ENCODE measurements at places on chromosomes 6 and 20.

DNA sequence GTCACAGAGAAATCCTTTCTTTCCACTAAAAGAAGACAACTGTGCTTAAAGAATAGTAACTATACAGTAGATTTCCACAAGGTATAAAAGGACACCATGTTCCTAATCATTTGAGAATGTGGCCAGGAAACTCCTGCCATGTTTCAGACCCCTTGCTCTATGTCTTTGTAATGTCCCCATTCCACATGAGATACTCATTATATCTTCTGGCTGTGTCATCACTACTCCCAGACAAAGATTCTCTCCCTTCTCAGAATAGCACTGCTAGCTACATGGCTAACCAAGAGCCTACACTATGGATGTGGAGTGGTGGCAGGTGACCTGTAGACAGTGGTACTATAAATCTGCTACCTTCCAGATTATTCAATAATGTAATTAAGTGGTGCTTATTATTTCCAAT, 218.1 kb upstream of the MCHR2 start:
- DNase-seq, result no peak

DNA sequence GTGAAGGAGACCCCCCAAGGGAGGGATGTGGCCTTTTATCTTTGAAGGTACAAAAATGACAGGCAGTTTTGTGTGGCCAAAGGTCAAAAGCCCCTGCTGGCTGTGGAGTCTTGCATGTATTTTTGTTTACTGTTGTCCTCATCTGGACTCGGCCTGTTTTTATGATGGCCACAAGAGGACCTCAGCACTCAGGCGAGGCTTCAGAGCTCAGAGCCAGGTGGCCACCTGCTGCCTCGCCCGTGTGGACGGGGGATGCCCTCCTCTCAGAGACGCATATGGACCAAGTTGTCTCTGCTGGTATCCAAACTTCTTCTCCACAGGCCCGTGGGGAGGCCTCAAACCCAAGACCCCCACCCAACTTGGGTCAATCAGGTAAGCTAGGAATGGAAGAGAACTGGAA, 118.2 kb downstream of the DACT2 start:
- DNase-seq, result no peak

GRCh38 chr20:62409931-62410745, 3.1 kb upstream of the CABLES2 start:
- DNase-seq, result no peak

- DNase-seq, result no peak
These were observed 123.5 kb upstream of the SAMD5 start for GRCh38 chr6:147384737-147385710.

DNA sequence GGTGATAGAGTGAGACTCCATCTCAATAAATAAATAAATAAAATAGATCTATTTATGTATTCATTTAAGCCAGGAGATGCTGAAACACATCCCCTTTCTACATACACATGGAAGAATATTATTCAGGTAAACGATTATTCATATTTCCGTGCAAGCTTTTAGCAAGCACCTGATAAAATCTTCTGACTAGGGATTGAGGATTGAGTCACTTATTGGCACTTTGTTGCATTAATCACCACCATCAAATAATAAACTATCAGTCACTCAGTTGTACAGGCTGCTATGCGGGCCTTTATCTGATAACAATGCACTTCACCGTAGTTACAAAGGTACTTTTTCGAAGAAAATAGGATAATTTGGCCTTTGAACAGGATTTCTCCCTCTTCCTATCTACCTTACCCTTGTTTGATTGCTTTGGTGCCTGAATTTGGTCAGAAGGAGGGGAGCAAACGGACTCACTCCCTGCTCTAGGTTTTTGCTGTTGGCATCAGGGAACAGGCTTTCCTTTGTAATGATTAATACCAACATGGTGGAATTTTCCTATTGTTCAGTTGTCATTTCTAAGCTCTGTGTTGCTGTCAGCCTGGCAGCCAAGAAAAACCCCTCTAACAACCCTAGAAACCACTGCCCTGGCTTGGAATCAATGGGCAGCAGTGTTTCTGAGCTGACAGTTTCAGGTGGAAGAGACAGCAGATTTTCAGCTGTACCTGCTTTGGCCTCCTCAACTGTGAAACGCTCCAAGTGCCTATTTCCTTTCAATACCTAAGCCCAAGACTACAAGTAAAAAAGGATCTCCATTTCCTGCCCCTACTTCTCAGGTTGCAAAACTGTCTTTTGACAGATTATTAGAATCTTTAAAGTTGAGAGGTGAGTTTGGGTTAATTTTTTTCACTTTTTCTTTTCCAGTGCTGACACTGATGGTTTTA, 63.0 kb downstream of the MYB start:
- no peak for DNase-seq

DNA sequence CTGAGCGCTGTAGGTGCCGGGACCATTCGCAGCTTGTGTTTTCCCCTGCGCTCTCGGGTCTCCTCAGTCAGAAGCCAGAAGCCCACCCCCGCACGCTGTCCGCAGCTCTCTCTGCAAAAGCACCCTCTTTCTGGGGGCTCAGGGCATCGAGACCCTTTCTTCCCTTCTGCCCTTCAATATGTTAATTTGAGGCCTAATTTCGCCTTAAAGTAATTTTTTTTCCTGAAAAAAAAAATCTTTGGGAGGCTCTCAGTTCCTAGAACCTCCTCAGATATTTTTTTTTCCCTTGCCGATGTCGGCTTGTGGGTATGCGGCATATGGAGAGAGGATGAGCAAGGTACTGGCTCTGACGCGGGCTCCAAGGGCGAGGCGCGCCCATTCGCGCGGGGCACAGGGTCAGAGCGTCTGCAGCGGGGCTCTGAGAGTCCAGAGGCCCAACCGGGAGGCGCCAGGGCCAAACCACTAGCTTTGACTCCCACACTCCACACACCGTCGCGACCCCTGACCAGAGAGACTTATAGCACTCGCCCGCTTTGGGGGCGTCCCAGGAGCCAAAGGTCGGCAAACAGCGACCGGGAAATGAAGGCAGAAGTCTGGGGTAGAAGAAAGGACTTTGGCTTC, 893 bp downstream of the PRDM13 start:
- DNase-seq, result no peak

GRCh38 chr6:148840256-148840655, 93.4 kb downstream of the UST start:
- no peak for DNase-seq

DNA sequence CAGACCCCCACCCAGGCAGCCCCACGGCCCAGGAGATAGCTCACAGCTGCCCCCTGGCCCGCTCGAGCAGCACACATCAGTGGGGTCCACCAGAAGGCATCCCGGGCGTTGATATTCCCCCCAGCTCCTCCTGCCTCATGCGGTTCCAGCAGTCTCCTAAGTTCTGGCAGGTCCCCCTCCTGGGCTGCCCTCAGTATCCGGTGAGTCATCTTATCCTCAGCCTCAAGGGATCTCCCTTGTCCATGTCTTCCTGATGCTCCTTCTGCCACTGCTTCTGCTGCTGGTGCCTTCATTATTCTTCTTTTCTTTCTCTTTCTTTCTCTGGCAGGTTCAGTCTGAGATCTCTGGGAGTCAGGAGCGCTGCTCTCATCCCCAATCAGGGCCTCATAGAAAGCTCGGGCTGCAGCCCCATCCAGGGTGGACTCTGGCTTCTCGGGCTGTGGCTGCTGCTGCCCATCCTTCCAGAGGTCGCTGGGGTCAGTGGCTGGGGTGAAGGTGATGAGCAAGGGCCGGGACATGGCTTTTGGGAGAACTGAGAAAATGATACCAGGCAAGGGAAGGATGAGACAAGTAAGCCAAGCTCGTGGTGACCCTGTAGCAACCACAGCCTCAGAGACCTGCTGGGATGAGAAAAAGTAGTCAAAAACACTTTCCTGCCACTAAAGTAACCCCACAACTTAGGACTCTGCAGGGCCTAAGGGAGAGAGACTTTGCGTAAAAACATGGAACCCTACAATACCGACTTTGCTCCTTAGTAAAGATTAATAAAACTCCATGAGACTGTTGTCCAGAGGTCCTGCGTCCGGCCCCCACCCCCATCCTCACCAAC, 622 bp downstream of the GPANK1 start:
- no peak for DNase-seq

- DNase-seq, result no peak
These were observed 1579.3 kb downstream of the HACE1 start for GRCh38 chr6:103280417-103280816.

GRCh38 chr6:87094576-87094975, 330 bp downstream of the CGA start:
- no peak for DNase-seq

GRCh38 chr6:143743301-143744166, 65.8 kb downstream of the PHACTR2 start:
- no peak for DNase-seq

DNA sequence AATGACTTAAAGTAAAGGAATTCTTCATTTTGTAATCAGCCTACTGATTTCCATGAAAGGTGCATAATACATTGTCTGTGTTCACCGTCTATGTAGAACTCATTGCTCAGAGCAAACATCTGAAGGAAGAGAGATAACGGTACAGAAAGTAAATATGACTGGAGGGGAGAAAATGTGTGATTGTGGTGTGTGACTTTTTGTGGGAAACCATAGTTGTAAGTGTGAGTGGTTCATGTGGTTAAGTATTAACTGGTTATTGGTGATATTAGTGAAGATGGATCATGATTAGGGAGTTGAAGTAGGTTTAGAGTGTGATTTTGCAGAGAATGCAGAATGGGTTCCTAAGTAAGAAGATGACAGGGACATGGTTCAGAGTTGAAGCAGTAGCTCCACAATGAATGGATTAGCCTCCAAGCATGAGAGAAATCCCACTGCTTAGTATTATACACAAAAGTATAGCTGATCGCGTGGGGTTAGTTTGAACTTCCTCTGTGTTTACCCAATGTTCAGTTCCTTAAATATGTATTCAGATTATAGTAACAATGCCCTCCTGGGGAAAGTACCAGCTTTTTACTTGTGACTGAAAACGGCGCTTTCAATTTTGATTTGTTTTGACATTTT, 368.9 kb downstream of the UTRN start:
- peak; percentile 12 for DNase-seq

- DNase-seq, result no peak
These were observed 47.8 kb upstream of the NRSN1 start for GRCh38 chr6:24078200-24078599.

DNA sequence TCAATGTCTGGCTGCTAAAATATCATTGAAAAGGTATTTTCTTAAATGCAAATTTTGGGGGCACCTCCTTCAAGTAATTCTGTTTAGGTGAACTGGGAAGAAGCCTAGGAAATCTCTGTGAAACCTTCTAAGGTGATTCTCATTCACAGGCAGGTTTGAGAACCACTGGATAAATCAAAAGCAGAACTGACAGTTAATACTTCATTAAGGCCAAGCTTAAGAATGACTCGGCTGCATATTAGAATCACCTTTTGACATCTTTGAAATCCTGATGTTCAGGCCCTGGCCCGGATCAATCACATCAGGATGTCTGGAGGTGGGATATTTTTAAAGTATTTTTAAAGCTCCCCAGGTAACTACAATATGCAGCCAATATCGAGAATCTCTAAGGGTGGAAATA, 50.6 kb downstream of the FKBP1C start:
- DNase-seq, result no peak

DNA sequence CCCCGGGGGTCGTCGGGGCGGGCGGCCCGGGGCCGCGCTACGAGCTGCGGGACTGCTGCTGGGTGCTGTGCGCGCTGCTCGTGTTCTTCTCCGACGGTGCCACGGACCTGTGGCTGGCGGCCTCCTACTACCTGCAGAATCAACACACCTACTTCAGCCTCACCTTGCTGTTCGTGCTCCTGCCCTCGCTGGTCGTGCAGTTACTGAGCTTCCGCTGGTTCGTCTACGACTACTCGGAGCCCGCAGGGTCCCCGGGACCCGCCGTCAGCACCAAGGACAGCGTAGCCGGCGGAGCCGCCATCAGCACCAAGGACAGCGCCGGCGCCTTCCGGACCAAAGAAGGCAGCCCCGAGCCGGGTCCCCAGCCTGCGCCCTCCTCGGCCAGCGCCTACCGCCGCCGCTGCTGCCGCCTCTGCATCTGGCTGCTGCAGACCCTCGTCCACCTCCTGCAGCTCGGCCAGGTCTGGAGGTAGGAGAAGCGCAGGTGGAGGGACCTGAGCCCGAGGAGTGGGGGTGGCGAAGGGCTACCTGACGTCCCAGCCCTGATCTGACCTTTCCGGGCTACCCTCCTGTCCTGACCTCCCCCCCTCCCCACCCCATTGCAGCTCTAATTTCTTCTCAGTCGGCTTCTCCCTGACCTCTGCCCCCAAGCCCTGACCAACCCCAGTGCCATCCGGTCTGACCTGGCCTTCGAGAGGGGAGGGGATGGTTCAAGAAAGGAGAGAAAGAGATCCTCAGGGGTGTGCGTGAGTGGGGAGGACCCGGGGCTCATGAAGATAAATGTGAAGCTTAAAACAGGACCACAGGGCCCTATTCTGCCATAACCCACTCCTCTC, 558 bp downstream of the XKR7 start:
- DNase-seq, result peak; percentile 76

- DNase-seq, result no peak
These were observed 300.3 kb upstream of the ID4 start for GRCh38 chr6:19536838-19537237.

DNA sequence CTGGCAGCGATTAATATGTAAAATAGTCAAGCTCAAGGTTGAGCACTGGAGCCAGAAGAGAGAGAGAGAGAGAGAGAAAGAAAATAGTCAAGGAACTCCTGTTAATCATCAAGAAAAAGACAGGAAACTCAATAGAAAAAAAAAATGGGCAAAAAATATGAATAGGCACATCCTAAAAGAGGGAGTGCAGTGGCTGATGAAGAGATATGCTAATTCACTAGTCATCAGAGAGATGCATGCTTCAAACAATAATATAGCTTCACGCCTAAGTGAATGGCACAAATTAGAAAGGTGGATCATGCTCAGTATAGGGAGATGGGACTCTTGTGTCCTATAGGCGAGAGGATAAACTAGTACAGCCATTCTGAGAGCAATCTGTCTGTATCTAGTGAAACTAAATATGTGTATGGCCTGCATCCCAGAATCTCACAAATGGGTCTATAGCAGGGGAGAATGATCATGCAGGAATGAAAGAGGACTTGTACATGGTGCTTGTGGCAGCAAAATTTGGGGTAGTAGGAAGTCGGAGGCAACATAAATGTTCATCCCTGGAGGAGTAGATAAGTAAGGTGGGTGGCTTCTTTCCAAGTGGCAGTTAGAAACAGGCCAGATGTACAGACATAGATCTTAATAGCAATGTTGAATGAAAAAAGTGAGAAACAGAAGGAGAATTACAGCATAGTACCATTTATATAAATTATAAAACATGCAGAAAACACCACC, 176.8 kb downstream of the VEGFA start:
- DNase-seq, result no peak

- DNase-seq, result no peak
These were observed 182.5 kb upstream of the PDE10A start for GRCh38 chr6:165845493-165845892.

GRCh38 chr6:18090349-18090786, 32.1 kb downstream of the NHLRC1 start:
- DNase-seq, result no peak

GRCh38 chr6:28981833-28982475, 23.2 kb downstream of the ZNF311 start:
- DNase-seq, result peak; percentile 84
